Stimulated activated naive CD4-positive, alpha-beta T cell treated with Interleukin-2 at 50 U/mL for 16 hours (primary cell): ENCODE measurements at places on chromosomes 12 and 14.

DNA sequence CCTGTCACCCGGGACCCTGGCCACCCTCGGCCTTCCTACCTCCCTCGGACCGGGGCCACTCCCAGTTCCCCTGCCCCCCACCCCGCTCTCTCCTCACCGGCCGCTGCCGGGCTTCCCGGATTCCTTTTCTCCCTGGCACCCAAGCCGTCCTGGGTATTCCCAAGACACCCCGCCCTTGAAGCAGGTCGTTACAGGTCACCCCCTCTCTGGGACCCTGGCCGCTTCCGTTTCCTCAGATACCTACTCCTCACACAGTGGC is 493 bp downstream of the NUMB start:
- DNase-seq: no peak

DNA sequence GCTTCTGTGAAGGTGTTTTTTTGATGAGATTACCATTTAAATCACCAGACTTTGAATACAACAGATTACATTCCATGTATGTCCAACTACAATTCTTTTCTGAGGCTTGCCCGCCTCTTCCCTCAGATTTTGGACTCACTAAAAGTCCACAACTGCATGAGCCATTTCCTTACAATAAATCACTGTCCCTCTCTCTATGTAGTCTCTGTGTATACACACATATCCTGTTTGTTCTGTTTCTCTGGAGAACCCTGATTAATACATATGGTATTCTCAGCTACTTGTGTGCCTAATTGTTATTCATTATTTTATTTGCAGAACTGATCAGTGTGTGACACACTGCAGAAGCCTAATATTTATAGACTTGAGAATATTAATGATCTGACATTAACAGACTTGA is 2.4 kb upstream of the MIPOL1 start:
- DNase-seq: no peak

- DNase-seq: peak; percentile 71
These were observed 17.1 kb downstream of the FOS start for GRCh38 chr14:75295491-75296345.

DNA sequence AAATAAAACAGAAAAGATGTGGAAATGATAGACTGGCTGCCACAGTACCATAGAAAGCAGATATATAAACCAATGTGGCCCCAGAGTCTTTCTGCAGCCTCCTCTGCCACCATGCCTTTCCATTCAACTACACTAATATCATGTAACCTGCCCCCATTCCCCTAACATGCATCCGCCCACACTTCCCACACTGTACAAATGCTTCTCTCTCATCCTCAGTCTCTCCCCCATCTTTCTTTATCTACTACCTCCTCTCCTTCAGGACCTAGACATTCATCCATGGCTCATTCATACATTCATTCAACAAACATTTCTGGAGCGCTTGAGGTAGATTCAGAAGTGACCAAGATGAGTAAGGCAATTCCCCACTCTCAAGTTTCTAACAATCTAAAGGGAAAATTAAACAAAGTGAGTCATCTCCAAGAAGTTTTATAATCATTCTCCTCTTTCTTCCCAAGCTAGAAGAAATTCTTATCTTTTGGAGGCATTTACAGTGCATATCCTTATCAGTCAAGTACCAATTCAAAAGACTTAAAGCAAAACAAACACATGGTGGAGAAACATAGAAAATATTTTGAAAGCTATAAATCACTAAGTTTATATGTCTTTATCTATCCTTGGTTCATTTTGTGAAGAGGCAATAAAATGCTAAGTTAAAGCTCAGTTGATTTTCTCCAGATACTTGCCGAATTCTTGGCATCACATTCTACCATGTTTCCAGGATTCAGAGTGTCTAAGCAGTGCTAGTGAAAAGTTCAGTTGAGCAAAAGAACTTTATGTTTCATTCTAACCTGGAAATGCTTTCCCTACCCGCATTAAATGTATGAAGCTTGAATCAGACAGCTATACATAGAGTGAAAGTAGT is 70.5 kb upstream of the FRMD6 start:
- DNase-seq: no peak

DNA sequence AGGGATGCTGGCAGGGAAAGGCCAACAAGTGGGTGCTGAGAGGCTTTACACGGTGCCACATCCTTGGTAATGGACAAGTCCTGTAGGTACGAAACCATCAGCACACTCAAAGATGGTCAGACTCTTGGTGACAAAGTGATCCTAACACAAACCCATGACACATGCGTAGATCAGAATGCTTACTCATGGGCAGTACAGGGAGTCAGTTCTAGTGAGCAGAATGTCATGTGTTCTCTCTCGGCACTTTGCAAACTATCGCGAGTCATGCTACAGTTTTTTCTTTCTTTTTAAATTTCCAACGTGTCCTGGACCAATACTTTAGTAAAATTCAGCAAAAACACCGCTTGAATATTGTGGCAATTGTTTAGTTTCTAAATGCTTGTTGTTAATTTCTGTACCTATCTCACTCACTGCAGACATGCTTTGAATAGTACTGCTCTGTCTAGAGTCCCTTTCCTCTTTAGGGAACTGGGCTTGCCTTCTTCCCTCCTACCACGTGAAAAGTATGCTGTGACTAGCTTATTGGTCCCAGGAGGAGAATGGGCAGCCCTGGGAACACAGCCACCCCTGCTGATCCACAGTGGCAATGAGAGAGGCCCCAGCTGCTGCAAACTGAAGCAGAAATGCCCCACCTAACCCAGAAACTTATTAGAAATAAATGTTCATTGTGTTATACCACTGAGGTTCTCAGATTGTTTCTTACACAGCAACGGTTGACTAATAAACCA is 62.4 kb downstream of the UBR7 start:
- DNase-seq: no peak

GRCh38 chr14:24093901-24094840 is at the start of gene PCK2:
PCK2 (plus strand) TSS chr14:24094311; CDS start chr14:24094406, 95 bp downstream.
- DNase-seq: peak; percentile 92

DNA sequence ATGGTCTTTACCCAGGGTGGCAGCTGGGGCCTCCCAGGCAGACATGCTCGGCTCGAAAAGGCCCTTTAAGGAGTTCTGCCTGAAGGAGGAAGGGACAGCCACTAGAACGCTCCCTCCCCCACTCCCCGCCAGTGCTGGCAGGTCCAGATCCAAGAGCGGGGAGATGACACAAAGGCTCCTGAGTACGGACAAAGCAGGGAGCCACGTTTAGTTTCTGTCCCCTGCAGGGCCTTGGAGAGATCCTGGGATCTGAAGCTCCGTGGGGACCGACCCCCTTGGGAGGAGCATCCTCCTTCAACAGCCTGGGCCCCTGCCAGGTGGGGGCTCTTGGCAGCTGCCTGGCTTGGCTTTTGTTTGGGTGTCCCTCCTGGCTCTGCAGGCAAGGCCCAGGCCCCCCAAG is 89.7 kb downstream of the ESRRB start:
- no peak for DNase-seq

DNA sequence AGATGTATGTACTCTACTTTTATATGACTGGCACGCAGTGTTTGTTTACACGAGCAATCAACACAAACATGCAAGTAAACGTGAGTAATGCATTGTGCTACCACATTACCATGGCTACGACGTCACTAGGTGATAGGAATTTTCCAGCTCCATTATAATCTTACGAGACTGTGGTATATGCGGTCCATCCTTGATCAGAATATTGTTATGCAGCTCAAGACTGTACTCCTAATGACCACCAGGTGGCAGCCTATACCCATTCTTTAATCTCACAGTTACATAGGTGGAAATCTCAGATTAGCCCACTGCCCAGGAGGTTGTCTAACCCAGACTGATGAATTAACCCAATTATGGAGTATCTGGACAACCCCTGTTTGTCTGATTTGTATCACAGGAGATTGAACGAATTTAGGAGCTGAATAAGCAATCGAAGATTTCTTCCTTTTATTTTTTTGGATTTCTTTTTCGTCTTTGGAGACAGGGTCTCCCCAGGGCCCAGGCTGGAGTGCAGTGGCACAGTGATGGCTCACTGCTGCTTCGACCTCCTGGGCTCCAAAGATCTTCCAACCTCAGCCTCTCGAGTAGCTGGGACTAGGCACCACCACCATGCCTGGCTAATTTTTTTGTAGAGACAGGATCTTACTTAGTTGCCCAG is 8.7 kb upstream of the TESPA1 start:
- peak; percentile 31 for DNase-seq

- DNase-seq: peak; percentile 11
These were observed 60.8 kb downstream of the SAMD4A start for GRCh38 chr14:54627540-54628363.

DNA sequence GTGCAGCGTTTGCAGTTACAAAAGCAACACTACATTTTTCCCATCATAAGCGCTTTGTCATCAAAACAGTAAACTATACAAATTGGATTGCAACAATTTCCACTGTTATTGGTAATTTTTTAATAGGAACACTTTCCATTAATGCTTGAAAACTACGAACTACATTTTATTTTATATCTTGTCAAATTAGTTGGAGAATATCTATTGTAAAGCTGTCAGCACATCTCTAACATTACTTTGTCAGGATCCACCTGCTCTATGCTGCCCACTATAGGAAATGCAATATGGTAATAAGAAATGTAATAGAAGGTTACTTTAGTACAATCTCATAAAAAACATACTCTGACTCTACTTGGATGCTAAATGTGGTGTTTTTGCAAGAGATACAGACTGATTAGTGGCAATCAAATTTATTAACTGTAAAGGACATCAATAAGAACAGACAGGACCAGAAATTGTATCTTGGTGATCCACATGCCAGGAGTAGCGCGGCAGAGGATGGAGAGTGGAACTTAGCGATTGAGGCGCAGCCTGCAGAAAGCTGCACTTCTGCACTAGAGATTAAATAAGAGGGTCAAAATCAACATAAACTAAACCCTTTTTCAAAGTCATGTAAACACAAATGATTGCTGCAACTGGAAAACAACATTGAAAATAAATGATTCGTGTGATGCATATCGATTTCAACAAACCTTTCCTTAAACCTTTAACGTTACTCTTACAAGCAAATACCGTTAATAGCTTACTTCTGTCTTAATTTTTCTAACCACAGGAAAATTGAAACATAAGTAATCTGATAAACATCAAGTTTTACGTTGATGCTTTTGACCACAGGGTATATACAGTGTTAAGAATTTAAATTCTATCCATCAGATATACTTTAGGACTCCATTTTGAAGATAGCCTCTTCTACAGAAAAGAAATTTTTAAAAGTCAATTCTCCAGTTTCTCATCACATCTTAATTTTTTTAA is 3.6 kb upstream of the ARID2 start:
- DNase-seq: peak; percentile 2

- DNase-seq: peak; percentile 12
These were observed 11.9 kb downstream of the CFAP54 start for GRCh38 chr12:96501133-96501761.

- no peak for DNase-seq
These were observed 50.3 kb downstream of the IFT81 start for GRCh38 chr12:110174373-110174996.

GRCh38 chr12:27521066-27521465 is 2.9 kb upstream of the PPFIBP1 start:
- DNase-seq: no peak

DNA sequence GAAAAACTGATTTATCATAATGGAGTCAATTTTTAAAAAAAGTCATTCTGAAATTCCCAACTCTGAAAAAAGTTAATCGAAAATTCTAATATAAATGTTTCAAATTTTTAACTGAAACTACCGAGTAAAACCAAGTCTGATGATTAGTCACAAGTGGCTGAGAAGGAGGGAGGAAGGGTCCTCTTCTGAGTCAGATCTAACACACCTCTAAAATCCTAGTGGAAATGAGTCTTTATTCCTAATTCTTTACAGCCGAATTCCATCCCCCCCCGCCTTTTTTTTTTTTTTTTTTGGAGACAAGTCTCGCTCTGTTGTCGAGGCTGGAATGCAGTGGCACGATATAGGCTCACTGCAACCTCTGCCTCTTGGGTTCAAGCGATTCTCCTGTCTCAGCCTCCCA is 37.9 kb downstream of the RAD9B start:
- DNase-seq: no peak

DNA sequence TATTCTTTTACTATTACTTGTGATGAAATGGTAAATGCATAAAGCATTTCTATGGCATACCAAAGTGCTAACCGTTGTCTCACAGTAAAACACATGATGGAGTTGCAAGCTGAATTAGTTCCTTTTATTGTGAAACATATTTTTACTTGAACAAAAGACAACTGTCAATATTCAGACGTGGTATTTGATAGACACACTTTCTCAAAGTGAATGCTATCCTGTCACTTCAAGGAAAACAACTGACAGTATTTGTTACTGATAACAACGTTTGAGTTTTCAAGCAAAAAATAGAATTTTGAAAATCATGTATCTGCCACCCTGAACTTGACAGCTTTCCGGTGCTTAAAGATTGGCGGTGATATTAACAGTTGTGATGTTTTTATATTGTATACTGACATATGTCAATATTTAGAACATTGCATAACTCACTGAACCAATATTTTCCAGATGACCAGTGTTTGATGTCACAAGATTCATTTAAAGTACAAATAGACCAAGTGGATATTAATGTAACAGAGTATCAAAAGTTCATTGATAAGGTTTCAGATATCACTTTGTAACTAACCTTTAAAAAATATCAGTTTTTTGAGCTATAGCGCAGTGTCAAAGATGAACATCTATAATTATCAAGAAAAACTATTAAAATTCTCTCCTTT is 153.4 kb upstream of the AEBP2 start:
- DNase-seq: no peak

DNA sequence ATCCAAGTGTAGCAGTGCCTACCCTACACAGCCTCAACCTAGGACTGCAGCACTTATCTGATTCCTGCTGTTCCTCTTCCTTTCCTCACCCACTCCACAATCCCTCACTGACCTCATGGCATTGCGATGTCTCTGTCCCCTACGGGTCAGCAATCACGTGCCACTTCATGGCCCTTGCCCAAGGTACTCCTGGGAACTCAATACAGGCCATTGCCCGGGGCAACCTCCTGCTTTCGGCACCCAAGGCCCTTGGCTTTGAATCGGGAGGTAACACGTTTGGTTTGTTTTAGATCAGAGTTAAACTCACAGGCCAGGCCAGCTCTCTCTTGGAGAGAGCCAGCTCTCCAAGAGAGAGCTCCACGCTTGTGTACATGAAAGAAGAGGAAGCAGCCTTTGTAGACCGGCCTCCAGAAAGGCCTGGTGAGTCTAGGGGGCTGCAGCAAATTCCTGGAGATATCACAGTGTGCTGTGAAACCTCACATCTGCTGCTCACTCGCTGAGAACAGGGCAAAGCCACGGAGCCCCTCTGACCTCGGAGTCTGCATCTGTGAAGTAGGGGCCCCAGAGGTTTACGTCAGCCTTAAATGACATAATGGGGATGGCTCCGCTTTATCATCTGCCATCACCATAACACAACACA is 12.2 kb downstream of the CLMN start:
- no peak for DNase-seq

GRCh38 chr14:87111126-87111525 is 881.9 kb downstream of the GALC start:
- DNase-seq: no peak

DNA sequence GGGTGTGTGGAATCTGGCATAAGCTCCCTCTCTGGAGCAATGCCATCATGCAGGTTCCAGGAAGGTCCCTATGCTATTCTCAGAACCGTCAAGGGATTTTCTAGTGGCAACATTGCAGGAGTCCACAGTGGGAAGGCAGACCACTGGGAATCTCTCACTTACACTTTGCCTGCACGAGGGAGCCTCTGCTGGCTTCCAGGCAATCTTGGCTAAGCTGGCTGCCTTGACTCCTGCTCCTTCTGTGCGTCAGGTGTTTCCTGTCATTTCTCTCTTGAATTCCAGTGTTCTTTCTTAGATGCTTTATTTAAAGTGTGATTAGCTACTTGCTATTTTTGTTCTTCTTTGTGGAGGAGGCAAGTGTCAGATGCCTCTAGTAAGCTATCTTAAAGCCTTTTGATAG is 414.0 kb upstream of the ATP2B1 start:
- no peak for DNase-seq
